ENCODE measurements at places on chromosomes 2 and 18.
A peak's percentile ranks its signal among the peaks of the same experiment; 100 is the strongest.

- no peak for DNase-seq
Observed at GRCh38 chr2:9166579-9167377, 39.8 kb upstream of the ASAP2 start.

- DNase-seq: no peak
Observed at GRCh38 chr2:182814804-182815203, 51.6 kb downstream of the FRZB start.

GRCh38 chr2:118169359-118170005 lies 81.2 kb downstream of the INSIG2 start:
- no peak for DNase-seq

- no peak for DNase-seq
Observed at GRCh38 chr18:36903215-36903928, 74.4 kb downstream of the KIAA1328 start.

GRCh38 chr18:49609256-49610021 lies 47.6 kb downstream of the LIPG start:
- DNase-seq: no peak

- DNase-seq: no peak
Observed at GRCh38 chr2:120836281-120836680, 100.6 kb downstream of the GLI2 start.

- DNase-seq: peak; percentile 4
Observed at GRCh38 chr2:111975053-111975552, 76.7 kb downstream of the MERTK start.

DNA sequence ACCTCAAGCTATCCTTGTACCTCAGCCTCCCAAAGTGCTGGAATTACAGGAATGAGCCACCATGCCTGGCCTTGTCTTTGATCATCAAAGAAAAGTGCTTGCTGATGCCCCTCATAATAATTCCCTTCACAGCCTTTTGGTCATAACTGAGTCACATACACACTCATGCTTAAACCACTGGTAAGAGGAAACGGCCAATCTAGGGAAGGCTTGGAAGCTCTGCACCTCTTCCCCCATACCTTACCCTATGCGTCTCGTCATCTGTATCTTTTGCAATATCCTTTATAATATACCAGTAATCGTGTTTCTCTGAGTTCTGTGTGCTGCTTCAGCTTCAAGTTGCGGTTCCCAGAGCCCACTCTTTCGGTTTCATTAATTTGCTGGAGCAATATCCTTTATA lies 4.8 kb upstream of the RNF138 start:
- no peak for DNase-seq

- peak; percentile 80 for DNase-seq
Observed at GRCh38 chr18:65091744-65092329, 659.0 kb upstream of the CDH7 start.

DNA sequence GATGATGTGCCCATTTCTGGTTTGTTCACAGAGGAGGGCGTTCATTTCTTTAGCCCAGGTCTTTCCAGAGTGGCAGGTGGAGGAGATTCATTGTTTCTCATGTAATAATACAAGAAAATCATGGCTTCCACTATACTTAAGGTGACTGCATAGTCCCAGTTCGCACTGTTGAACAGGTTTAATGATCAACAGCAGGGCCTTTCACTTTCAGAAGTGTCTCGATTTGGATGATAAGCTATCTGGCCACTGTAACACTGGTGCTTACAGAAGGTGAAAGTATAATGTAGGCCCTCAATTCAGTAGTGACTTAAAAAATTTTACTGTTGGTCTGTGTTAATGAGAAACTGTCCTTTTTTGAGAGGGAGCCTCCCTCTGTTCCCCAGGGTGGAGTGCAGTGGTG lies 1.4 kb downstream of the RMC1 start:
- DNase-seq: no peak

DNA sequence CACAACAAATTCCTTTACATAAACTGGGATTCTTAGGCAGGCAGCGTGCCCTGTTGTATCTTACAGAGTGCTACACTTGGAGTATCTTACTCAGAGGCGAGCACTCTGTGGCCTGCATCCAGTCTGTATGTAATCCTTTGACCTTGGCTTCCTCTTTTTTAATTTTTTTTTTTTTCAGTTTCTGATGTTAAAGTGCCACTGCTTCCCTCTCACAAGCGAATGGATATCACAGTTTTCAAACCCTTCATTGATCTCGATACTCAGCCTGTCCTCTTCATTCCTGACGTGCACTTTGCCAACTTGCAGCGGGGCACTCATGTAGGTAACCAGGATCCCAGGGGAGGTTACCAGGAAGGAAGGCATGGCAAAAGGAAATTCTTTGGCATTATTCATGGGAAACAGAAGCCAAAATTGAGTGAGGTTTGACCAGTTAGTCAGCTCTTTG lies 40.4 kb downstream of the GRHL1 start:
- no peak for DNase-seq

Measured in skin of body (tissue), 3 donors.